NK-92 treated with Interleukin-12 subunit alpha and Interleukin-12 subunit beta, amount 100 ng/mL, for 24 hours (cell line): ENCODE measurements at places on chromosomes 6 and 20.

DNA sequence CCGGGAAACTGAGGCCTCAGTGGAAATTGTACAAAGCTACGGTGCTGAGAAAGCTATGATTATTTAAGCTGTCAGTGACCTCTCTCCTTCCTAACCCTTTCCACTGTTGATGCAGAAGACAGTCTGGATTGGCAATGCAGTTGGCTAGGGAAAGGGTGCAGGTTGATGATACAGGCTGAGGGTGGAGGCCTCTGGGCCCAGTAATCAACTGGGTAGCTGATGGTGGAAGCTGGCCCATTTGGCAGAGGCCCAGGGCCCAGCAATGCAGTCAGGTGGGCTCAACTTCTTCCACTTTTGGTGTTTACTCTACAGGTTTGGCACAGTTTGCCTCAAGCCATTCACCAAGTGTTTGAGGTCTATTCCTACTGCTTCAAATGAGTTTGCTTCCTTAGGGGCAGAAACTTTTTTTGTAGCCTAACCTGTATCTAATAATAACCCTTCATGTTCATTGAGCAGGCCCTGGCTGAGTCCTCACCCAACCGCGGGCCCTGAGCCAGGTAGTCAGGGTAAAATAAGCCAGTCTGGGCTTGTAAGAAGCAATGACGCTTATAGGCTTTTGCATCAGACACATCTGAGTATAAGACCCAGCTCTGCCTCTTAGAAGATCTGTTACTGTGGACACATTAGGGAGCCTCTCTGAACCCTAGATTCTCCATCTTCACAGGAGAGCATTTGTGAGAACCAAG lies 12.1 kb downstream of the BCL2L1 start:
- no peak for DNase-seq

- no peak for DNase-seq
These were observed 28.2 kb downstream of the POPDC3 start for GRCh38 chr6:105151644-105152043.

DNA sequence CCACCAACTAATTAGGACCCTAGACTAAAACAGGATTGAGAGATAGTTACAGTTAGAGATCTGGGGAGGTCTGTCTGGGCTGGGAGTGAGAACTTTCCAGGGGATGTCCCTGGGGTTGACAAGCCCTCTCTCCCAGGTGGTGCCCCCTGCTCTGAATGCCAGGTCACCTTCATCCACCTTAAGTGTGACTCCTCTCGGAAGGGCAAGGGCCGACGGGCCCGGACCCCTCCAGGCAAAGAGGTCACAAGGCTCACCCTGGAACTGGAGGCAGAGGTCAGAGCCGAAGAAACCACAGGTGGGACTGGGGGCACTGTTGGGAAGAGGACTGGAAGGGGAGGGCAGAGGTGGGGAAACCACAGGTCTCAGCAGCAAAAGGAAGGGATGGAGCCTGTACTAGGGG lies 17.0 kb upstream of the ZNF76 start:
- DNase-seq = no peak

DNA sequence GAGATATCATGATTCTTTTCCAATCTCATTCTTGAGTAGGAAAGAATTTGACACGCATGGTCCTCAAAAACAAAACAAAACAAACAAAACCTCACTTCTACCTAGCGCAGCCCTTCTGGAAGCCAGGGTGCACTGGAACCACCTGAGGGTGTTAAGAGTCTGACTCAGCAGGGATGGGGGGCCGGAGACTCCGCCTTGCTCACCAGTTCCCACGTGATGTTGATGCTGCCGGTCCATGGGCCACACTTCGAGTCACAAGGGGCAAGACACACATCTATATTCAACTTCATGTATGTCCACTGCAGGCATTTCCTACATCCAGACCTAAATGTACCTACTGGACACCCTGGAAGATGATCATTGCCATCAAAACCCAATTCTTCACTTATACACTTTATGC lies 30.4 kb downstream of the BFSP1 start:
- no peak for DNase-seq

DNA sequence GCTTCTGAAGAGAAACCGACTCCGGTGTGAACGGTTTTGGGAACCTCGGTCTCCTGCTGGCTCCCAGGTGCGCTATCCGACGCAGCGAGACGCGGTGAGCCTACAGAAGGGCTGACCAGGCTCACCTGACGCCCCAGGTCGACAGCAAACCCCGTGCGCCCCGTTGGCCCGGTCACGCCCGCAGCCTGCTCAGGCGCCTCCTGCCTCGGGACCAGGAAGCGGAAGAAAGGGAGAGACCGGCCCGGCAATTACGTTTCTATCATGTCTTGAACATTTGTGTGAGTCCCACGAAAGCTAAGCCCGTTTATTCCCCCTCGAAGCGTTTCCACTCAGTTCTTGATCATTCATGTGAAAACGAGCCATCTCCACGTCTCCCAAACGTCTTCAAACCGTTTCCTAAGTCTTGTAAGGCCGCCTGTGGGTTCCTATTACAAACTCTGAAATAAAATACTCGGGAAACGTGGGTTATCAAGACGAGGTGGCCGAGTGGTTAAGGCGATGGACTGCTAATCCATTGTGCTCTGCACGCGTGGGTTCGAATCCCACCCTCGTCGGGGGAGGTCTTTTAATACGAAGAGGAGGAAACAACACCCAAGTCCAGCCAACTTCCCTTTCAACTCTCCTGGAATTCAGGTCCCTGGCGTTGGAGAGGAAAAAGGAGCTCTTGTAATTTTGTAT lies 150.5 kb upstream of the PRSS16 start:
- DNase-seq = no peak

- no peak for DNase-seq
These were observed 41.6 kb upstream of the MRPS10 start for GRCh38 chr6:42259286-42259685.

DNA sequence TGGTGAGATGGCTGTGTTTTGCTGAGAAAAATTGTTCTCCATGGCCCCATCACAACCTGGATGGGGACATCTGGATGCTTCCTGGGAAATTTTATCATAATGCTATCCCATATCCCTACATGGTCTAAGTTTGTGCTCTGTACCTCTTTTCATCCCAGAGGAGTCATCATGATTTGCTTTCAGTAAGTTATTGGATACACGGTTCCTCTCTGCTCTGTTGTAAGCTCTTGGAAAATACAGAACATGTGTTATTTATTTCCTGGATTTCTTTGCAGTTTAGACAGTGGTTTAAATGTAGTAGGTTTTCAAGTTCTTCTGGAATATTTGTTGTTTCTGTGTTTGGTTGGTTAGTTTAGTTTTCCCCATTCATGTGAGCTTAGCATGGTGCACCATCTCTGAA lies 129.2 kb upstream of the ECI2 start:
- DNase-seq = no peak

- no peak for DNase-seq
These were observed 16.5 kb downstream of the PEDS1 start for GRCh38 chr20:50136822-50137599.

- DNase-seq = no peak
These were observed 9.8 kb downstream of the FOXQ1 start for GRCh38 chr6:1321738-1322137.

GRCh38 chr6:11712760-11713159 lies 65.8 kb downstream of the ADTRP start:
- DNase-seq = peak; percentile 19

DNA sequence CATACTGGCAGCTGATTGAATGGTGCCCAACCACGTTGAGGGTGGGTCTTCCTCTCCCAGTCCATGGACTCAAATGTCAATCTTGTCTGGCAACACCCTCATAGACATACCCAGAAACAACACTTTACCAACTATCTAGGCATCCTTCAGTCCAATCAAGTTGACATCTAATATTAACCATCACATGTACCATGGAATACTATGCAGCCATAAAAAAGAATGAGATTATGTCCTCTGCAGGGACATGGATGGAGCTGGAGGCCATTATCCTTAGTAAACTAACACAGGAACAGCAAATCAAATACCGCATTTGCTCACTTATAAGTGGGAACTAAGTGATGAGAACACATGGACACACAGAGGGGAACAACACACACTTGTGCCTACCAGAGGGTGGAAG lies 206.9 kb upstream of the RNF217 start:
- DNase-seq = no peak

DNA sequence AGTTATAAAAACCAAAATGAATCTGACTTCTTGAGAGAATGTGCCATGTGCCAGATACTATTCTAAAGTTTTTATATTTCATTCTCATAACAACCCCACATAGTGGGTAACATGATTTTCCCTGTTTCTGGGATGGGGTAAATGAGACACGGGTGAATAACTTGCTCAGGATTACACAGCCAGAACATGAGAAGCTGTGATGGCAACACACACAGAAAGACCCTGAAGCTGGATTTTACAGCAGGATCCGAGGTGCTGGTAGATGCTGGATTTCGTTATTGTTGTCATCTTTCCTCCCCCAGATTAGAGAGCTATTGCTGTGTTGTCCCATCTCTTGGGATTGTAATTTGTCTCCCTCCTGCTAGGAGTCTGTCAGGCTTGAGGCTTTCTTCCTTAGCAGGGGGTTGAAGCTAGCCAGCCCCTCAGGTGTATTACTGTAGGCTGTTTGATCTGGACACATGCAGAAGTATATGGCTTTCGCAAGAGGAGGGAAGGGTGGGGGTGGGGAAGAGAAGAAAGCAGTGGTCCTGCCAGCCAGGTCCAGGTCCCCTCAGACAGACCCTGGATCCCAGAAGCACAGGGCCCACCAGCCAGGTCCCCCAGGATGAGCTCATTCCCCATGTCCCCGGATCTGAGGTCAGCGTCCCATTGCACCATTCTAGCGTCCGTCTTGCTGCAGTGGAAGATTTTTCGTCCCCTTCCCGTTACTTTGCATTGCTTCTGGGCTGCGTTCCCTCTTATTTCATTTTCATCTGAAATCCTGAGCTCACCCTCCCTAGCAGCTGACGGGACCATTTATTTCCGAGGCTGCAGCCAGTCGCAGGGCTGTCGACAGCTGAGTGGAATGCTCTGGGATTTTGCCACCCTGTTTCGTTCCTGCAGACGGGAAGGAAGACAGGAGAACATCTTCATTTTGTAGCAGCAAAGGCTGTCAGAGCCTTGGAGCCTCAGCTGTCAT lies 7.3 kb upstream of the KCNG1 start:
- no peak for DNase-seq

DNA sequence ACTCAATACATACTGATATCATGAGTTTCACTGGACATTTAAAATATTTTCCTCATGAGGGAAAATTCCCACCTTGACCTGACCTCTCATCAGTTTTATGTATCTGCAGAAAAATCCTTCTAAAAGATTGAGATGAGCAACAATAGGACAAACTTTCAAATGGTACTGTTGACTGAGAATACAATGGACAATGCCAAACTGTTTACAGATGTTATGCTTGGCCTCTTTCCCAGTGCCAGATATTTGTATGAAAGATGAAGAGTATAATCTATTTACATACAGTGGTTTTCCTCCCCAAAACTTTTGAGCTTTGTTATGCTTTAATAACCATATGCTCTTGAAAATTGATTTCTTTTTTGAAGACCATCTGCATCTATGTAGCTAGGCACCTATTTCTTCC lies 245.1 kb upstream of the RSPO3 start:
- DNase-seq = no peak

DNA sequence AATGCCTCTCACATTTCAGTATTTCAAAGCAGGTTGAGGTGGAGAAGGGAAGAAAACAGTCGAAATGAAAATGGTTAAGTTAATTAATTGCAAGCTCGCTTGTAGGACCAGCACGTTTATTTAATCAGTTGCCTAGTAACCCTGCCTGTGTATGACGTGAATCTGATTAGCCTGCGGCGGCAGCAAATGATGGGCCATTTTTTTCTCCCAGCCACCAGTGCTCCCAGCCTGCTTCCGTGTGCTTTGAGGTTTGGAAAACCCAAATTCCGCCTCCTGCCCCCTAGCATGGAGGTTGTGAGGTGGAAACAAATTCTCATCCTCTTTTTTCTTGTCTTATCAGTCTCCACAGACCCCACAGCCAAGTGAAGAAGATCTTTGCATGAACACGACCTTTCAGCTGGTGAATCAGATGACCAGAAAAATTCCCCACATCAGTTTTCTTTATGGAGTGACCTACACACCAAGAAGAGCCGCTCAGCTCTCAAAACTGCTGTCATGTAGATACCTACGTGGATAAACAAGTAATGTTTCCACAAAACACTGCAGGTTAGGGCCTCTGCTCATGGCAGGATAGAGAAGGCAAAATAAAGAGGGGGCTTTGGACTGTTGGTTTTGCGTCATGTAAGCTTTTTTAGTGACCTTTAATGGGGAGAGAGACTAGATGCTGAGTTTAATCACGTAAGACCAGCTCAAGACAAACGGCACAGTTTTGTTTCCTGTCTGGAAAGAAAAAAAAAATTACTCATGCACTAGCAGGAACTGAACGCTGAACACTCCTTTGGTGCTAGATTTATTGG lies 572.9 kb upstream of the NOX3 start:
- no peak for DNase-seq

- DNase-seq = no peak
These were observed 153.9 kb downstream of the MMS22L start for GRCh38 chr6:97129106-97129505.

- no peak for DNase-seq
These were observed 375.7 kb downstream of the MMUT start for GRCh38 chr6:49087369-49087768.

DNA sequence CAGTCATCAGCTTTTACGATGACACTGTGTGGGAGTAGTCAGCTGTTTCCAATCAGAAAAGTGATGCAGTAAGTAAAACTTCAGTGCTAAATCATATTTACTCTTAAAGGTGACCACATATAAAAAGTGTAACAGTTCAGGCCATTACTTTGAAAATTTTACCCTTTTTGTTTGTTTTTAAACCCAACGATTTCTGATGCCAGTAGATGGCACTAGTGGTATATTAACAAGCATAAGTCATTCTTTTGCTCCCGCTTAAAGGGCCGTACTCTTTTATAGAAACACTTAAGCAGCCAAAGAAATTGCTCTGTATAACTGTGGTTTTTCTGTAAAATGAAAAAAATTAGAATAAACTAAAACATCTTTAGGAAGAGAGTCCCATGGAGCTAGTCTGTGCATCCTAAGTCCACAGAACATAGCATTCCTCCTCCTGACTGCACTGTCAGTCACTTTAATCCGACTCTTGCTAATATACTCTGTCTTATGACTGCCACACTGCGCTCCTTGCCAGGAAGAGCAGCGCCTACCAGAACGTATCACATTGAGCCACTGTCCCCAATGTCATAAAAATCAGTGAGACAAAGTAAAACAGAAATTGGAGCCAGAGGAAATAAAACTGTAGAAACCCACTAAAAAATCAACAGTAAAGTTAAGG lies 25.0 kb downstream of the HEBP2 start:
- no peak for DNase-seq

DNA sequence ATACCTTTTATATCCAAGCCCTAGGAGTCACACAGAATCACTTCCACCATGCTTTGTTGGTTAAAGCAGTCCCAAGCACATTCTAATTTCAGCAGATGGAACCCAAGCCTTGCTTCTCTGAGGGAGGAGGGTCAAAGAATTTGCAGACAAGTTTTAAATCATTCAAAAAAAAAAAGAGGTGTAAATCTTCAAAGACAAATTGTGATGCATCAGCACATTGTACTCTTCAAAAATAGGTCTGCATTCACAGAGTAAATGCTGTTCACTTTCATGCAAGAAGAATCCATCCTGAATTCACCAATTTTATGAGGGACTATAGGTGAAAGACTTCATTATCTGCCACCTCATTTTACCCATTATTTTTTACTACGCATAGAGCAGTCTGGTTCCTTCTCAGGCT lies 321.8 kb upstream of the PRDM1 start:
- no peak for DNase-seq

- DNase-seq = no peak
These were observed 11.7 kb upstream of the RIN2 start for GRCh38 chr20:19746396-19746795.

GRCh38 chr6:116127771-116128493 lies 2.0 kb upstream of the COL10A1 start:
- DNase-seq = no peak

- DNase-seq = no peak
These were observed 21.1 kb downstream of the SPTLC3 start for GRCh38 chr20:13029687-13030375.
